Adipocyte (in vitro differentiated cells): ENCODE measurements at places on chromosomes 7 and 10.

DNA sequence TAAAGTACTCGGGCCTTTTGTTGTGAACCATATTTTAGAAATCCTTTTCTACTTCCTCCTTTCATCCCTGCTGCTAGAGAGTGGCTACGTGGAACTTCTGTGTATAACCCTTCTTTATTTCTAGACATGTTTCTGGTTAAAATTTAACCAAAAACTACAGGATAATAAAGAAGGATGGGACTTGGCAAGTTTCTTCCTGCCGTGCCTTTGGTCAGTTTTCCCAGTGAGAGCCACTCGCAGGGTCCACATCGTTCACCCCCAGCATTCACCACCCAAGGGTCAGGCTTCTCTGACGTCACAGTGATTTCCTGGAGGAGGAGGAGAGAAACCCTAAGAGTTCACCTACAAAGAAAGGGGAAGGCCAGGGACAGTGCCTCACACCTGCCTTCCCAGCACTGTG is 45.4 kb downstream of the NKX6-2 start:
- DNase-seq: no peak

GRCh38 chr7:96212474-96212873 is 109.4 kb downstream of the SLC25A13 start:
- no peak for DNase-seq

DNA sequence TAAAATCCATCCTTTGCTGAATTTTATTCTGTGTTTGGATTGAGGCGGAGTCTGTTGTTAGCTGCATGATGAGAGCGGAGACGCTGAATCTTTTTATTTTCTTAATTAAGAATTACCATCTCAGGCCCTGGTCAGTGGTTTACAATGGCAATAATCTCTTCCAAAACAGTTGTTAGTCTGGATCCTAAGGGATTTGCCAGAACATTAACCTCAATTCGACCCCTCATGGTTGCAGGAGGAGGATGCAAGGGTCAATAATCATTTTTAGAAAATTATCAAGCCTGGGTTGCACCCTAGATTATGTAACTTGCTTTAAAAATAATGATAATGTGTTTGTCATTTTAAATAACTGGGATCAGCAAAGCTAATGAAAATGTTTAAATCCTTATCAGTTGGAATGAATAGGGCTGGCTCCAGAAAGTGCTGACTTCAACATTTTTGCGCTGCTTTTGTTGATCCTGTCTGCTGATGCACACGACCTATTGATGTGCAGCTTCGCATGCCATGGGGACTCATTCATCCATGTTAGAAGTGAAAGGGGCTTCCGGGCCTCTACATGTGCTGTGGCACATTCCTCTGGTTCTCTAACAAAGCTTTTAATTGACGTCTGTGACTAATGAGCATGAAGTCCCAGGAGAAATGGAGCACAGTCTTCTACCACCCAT is 80.7 kb upstream of the KIAA1217 start:
- DNase-seq: no peak

GRCh38 chr7:151115121-151115835 is 29.0 kb downstream of the AGAP3 start:
- peak; percentile 70 for DNase-seq

- DNase-seq: no peak
These were observed 104.0 kb upstream of the ZNF32 start for GRCh38 chr10:43752682-43753081.

DNA sequence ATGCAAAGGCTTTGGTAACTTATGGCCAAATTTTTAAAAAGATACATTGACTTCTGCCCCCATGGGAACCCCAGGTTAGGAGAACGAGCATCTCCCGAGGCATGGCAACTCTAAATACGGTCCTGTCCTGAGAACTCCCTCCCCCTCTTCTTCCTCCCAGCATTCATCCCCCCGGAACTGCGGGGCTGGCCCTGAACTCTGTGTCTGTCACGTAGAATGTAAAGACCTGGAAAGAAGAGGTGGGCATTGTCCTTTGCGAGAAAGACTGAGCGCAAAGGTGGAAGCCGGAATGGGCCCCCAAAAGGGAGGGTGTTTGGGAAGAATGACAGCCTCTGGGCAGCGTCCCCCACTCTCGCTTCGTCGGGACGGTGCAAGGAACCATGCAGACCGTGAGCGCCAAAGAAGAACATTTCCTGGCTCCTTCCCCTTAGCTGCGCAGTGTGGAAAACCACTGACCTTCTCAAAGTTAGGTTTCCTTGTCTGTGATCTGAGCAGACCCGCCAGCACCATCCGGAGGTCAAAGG is 21.0 kb downstream of the SHH start:
- no peak for DNase-seq

DNA sequence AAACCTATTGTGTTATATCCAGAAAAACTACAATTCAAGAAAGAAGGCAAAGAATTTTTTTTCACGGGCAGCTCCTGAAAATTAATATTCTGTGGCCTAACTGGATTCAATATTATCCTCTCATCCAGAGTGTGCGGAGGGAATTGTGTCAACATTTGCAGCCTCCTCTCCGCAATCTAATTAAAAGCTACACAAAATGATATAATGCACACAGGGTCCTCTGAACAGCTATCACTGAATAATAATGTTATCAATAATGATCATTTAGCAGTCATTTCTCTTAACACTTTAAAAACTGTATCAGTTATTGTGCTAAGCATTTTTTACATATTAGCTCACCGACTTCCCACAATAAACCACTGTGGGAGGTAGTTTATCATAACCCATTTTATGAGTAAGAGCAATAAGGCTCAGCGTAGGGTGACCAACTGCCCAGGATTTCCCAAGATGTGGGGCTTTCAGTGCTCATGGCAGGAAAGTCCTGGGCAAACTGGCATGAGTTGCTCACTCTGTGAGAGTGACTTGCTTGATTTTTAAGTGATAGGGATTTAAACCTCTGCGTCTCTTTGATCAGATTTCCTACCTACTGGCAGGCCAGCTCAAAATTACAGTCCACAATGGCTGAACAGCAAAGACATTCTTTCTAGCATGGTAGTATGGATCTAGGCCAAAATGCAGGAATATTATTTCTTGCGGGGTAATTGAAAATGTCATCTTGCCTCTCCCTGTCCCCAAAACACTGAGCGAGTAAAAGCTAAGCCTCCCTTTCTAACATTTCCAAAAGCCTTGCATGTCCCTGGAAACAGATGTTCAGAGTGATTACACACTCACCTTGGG is 65.7 kb downstream of the AOAH start:
- DNase-seq: peak; percentile 59

DNA sequence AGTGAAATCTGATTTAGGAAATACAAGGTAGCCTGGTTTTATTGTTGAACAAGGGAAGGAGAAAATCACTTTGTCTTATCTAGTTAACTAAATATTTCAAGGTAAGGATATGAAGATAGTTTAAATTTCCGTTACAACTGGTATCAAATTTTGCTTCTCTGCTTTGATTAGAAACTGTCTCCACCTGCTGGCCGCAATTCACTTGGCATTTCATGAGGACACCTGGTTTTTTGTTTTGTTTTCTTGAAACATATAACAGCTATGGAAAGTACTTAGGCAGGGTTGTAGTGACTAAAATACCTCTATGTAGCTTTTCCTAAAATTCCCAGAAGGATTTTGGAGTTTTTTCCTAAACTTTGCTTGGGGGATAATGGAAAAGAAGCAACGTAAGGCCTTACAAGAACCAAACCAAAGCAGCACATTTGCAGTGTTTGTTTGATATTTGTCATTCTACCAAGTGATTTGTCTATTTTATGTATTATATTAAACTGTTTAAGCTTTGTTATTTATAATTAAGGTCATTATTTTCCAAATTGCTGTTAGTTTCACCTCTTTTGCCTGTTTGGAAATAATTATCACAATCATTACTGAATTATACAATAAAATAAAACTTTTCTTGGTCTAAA is 73.6 kb downstream of the AHCYL2 start:
- DNase-seq: peak; percentile 71

- DNase-seq: no peak
These were observed 498.3 kb downstream of the CCSER2 start for GRCh38 chr10:84826704-84827103.

- DNase-seq: no peak
These were observed 103.2 kb downstream of the MAD1L1 start for GRCh38 chr7:2129323-2130095.

GRCh38 chr10:12973149-12973718 is 28.3 kb downstream of the CCDC3 start:
- no peak for DNase-seq

GRCh38 chr7:66237906-66238772 is 33.0 kb downstream of the TPST1 start:
- no peak for DNase-seq

- DNase-seq: peak; percentile 83
These were observed at the start of gene PROSER2 for GRCh38 chr10:11823122-11823988. Gene PROSER2, plus strand, starts transcription at chr10:11823356. Its CDS starts 28,722 bp downstream, at chr10:11852078.

- DNase-seq: peak; percentile 26
These were observed 19.7 kb downstream of the UBTD1 start for GRCh38 chr10:97518301-97519043.

- no peak for DNase-seq
These were observed 731.4 kb downstream of the KCNMA1 start for GRCh38 chr10:76906256-76906655.

GRCh38 chr10:72561745-72562166 is 64.1 kb downstream of the MICU1 start:
- DNase-seq: no peak

DNA sequence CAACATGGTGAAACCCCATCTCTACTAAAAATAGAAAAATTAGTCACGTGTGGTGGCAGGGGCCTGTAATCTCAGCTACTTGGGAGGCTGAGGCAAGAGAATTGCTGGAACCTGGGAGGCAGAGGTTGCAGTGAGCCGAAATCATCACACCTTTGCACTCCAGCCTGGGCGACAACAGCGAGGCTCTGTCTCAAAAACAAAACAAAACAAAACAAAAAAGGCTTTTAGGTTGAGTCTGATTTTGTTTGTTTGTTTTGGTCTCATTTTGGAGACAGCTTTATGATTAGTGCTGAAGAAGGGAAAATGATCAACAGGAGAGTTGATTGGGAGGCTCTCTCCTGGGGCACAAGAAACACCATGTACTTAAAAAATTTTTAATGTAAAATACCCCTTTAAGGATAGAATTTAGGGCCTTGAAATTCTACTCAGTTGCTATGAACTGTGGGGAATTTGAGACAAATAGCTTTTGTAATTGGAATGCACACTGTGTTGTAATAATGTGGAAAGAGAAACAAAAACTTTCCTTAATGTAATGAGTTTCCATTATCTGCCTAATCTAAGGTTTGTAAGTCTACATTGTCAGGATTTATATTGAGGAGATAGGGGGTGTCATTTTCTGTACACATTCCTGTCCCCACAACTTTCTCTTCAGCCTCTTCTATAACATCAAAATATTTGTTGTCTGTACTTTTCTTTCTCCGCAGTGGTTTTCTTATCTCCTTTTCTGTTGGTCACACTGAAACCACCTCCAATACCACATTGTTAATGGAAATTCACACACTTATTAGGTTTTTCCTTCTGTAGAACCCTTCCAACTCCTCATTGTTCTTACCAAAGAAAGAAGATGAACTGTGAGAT is 41.3 kb downstream of the ARID5B start:
- peak; percentile 85 for DNase-seq

- DNase-seq: no peak
These were observed 257.5 kb downstream of the INHBA start for GRCh38 chr7:41445432-41445831.

DNA sequence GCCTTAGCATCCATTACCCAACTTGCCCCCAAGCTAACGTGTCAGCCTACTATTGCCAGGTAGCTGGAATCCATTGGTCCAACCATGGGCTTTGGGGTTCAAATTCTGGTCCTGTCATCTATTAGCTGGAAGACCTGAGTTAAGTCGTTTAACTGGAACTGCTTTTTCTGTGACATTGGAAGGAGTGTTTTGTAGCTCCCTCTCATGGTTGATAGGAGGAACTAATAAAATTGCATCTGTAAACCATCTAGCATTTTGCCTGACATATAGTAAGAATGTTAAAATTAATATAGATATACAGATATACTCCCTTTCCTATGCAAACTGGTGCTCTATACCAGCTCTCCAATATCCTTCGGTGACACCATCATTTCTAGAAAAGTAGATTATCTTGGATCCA is 23.8 kb upstream of the SLF2 start:
- no peak for DNase-seq

DNA sequence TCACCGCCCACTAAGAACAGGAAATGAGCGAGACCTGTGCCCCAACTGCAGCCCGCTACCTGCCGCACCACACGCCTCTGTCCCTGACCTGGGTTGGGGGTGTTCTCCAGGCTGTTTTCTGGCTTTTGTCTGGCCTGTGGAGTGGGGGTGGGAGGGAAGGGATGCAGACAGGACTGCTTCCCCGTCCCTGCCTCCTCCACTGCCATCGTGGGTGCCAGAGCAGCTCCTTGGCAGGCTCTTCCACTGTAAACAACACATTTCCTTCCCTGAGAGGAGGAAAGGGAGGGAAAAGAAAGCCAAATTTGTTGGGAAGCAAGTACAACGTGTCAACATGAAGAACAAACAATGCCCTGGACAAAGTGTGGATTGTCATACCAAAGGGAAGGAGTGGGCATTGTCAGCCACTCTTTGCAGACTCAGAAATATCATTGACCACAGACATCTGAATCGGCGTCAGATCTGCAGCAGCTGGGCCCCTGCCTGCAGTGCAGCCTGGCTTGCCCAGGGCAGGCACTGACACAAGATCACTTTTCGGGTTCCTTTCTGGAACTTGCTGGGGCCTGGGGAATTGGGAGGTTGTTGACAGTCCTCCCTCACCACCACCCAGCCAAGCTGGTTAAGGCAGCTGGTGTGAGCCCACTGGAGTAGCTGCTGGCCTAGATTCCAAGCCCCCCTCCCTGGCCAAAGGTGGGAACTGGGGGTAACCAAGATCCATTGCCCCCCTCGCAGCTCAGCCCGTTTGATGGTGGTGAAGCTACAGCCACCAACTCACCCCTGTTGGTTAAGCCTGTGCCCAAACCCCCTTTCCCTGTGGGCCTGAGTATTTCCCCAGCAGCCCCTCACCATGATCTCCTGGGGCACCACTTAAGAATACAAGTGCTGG is 22.6 kb upstream of the TRIM8 start:
- DNase-seq: no peak

DNA sequence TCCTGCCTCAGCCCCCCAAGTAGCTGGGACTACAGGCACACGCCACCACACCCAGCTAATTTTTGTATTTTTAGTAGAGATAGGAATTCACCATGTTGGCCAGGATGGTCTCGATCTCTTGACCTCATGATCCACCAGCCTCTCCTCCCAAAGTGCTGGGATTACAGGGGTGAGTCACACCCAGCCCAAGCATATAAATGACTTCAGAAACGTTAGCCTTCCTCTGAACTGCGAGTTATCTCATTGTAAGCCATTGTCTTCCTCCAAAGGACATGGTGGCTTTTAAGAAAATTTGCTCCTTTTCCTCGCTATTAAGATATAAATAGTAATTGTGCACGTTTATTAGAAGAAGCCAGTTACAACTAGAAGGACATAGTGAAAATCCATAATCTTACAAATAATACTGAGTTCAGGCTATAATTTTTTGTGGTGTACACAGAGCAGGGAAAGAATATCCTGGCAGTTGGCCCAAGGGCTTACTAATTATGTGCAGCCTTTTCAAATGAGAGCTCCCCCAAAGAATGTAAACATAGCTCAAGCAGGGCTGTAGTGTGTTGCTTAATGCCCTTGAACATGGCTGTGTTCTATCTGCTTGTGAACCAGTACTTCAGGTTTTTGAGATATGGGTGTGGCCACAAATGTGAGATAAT is 495.8 kb downstream of the PARD3 start:
- peak; percentile 97 for DNase-seq
